ENCODE measurements at places on chromosomes 16 and 17.
A peak's percentile ranks its signal among the peaks of the same experiment; 100 is the strongest.

GRCh38 chr17:63529711-63530556 lies 6.8 kb downstream of the KCNH6 start:
- no peak for DNase-seq

DNA sequence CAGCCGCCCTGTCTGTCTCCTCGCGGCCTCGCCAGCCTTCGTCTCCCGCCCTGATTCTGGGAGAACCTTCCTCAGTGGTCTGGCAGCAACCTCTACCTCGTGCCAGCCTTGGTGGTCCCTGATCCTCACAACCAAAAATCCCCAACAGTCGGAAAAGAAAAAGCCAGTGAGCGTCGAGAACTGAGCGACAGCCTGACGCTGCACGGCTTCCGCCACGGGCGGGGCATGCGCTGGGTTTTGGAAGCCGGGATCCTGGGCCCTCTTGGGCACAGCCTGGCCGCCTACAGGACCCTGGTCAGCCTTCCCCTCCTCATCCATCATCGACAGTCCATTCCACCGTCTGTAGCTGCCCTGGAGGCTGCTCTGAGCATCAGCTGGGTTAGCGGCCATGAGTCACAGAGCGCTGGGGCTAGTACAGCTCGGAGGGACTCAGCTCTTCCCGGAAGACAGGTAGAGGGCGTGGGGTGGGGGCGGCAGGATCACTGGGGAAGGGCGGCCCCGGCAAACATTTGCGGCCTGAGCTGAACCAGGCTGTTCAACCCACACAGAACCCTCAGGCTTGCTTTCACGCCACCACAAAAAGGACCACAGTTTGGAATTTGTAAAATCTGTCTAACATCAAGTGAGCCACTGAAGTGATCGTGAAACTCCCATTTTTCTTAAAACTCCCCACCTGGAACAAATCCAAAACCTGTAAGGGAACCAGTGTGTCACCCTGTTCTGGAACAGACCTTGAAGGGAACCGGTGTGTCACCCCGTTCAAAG lies 55.4 kb upstream of the DOC2B start:
- DNase-seq: no peak

DNA sequence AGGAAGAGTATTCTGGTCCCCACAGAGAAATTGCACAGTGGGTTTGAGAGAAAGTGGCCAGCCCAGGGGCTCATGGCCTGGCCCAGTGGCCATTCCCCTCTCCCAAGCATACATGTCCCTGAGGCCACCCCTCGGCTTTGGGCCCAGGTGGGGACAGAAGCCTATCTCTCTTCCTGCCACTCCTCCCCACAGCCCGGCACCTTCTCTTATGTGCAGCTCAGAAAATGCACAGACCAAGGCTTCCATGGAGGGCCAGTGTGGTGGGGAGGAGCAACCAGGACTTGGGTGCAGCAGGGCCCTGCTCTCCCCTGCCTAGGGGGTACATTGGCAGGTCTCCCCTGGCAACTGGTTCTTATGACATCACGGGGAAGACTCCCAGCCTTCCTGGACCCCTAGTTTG lies at the start of gene C16orf90:
C16orf90 (minus strand) TSS at position 314 of the 400 bp plus-strand sequence; CDS start at position 246, 68 bp downstream.
- no peak for DNase-seq

GRCh38 chr16:1828645-1829410 lies 1.8 kb downstream of the FAHD1 start:
- DNase-seq: no peak

- no peak for DNase-seq
Observed at GRCh38 chr17:39739885-39740356, 2.2 kb downstream of the GRB7 start.

GRCh38 chr16:5979905-5980550 lies 882.4 kb upstream of the EEF2KMT start:
- DNase-seq: no peak

DNA sequence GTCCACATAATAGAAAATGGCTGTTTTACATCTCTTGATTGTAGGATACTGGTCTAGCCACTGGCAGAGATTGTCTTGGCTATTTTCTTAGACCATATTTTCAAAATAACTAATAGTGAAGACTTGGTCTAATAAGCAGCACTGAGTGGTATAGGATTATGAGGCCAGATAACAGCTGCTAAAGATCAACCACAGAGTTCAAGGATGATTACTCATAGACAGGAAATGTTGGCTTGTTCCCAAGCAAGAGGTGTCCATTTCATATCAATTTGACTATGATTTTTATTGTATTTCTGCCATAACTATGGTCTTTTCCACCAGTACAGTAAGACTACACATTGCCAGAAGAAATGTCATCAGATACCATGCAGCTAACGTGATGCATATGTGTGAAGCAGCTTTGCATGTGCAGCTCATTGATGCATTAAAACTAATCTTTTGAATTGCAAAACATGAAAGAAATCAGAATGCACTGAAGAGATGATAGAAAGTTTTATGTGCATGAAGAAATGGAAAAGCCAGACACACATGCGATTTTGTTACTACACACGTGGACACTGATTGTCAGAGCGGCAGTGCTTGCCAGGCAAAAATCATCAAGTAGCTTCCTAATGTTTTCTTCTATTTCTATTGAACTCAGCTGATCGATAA lies 693.3 kb downstream of the CDH11 start:
- DNase-seq: no peak

- DNase-seq: peak; percentile 32
Observed at GRCh38 chr17:80036715-80037477, 454 bp downstream of the CCDC40 start.

DNA sequence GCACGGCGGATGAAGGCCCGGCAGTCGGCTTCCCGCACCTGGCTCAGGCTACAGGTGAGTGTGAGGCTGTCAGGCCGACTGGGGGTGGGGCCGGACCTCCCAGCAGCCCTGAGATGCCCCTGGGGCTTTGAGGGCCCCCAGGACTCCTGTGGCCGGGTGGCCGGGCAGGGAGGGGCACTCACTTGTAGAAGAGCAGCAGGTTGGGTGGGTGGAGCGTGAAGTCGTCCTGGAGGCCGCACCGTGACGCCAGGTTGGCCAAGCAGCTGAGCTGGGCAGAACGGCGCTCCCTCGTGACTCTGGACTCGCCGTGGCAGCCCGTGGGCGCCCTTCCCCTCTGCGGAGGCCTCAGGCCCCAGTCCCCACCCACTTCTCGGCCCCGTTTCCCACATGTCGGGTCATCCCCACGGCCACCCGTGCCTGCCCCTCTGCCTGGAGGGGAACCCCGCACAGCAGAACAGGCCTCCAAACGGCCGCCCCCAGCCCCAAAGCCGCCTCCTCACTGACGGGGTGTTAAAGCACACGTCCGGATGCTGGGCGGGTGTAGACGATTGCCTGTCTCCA lies 12.9 kb downstream of the RPUSD1 start:
- no peak for DNase-seq

GRCh38 chr17:8693328-8693727 lies 51.3 kb downstream of the CCDC42 start:
- no peak for DNase-seq
